Left kidney (tissue), 8 donors: ENCODE measurements at places on chromosomes 2 and 18. TPM values are rescaled to one million over a fixed set of nuclear protein-coding genes. Genes with fewer than 3 reads are reported as not detected.

The ANTXR1 gene
- 82.4 TPM for polyA plus RNA-seq

The PTPRN gene
- polyA plus RNA-seq = 0.27 TPM

The BOK gene
- 15.1 TPM for polyA plus RNA-seq

The FEV gene
- not detected for polyA plus RNA-seq

DNA sequence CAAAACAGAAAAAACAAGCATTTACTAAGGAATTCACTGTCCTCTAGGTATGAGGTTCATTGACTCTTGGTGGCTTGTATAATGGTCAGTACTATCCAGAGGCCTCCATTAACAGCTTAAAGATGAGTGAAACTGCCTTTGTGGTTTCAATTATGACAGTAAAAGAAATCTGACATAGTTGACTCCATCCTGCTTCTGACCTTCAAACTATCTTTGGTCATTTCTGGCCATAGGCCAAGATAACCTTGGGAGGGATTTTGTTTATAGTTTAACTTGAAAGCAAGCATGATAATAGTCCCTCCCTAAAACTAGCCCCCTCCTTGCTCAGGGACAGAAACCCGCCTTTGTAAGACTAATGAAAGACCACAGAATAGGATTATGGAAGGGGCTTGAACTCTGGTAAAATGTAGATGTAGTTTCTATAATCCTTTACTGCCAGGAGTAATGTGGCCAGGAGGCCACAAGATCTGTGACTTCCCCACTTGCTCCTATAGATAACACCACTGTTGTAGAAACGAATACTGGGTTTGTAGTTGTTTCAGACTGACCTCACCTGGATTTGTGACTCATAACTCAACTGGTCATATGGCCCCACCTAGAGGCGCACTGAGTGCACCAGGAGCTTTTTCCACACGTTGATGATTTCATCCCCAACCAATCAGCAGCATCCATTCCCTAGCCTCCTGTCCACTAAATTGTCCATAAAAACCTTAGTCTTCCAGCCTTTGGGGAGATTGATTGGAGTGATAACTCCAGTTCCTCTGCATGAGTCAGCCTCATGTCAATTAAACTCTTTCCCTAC is 8.6 kb upstream of the PLEKHM3 start:
- DNase-seq = no peak

GRCh38 chr18:64416990-64417389 is 268.1 kb upstream of the LINC00305 start:
- DNase-seq = no peak

DNA sequence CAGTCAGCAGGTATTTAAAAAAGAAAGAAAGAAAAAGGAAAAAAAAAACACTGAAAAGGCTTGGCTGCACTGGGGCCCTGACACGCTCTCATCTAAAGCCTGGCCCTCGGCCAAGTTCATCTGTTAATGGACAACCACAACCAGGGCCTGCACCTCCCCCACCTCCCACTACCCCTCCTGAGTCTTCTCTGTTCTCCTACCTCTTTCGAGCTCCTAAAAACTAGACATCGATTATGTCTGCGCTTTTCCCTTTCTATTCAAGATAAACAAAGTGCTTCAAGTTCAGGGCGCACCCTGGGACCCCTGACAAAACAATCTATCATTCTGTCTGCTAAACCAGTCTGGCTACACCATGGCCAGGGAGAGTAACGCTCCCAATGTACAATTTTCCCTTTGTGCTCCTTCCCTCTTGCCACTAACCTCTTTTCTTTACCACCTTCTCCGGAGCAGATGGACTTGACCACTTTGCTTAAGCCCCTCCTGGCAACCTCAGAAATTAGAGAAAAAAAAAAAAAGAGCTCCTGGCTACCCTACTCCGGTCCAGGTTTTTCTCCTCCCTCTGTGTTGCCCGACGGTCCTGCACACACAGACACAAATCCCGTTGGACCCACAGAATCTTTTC is 22.7 kb downstream of the BCL11A start:
- peak; percentile 89 for DNase-seq

DNA sequence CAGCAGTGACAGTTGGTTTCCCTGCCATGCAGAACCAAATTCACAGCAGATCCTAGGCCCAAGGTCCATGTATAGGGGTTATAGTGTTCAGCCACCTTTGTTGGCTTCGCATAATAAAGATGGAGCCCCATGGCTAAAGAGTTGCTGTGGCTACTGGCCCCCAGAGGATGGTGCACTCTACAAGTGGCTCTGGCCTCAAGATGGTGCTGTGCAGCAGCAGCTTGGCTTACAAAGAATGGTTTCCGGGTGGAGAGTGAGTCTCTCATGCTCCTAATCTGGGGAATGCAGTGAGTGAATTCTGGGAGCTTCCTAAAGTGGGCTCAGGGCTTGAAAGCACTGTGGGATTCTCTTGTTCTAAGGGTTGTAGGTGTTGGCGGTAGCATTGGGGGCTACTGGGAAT is 1199.7 kb downstream of the CNTNAP5 start:
- DNase-seq = no peak

DNA sequence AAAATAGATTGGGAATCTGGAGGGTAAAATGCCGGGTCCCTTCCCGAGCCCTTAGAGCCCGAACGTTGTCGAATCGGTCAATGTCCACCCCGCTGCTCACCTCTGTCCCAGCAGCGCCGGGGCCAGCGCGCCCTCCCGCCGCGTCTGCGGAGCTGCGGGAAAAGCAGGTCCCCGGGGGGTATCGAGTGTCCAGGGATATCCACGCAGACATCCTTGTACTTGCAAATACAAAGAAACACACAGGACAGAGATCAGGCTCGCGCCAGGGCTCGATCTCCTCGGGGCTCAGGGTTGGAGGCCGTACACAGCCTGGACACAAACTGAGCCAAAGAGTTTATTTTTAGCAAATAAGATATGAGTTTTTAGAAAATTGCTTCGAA is 2.3 kb upstream of the GATA6 start:
- DNase-seq = no peak
